Central memory CD8-positive, alpha-beta T cell (primary cell): ENCODE measurements at places on chromosomes 13 and 19.

GRCh38 chr13:45226024-45226423 lies 25.2 kb upstream of the KCTD4 start:
- no peak for DNase-seq
- no peaks in the 10 kb centered on the region for H3K27me3 ChIP-seq
- H3K36me3 ChIP-seq, result peaks cover 4% of the 10 kb centered on the region
- no peak overlapping the region for H3K27ac ChIP-seq

DNA sequence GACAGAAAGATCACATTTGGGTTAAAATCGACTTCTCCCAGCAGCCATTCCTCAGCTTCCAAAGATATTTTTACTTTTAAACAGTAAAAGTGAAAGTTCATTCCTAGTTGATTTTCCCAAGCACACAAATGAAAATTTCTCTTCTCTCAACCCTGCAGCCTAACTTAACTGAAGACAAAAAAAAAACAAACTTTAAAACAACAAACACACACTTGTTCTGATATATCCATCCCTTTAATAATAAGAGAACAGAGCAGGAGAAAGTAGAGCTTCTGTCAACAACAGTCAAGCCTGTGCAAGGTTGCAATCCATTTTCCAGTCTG lies 72.9 kb downstream of the STK24 start:
- peaks cover 17% of the 10 kb centered on the region for H3K36me3 ChIP-seq
- peaks cover 83% of the 10 kb centered on the region for H3K4me1 ChIP-seq
- no peak overlapping the region for H3K27ac ChIP-seq
- H3K27me3 ChIP-seq, result no peaks in the 10 kb centered on the region

DNA sequence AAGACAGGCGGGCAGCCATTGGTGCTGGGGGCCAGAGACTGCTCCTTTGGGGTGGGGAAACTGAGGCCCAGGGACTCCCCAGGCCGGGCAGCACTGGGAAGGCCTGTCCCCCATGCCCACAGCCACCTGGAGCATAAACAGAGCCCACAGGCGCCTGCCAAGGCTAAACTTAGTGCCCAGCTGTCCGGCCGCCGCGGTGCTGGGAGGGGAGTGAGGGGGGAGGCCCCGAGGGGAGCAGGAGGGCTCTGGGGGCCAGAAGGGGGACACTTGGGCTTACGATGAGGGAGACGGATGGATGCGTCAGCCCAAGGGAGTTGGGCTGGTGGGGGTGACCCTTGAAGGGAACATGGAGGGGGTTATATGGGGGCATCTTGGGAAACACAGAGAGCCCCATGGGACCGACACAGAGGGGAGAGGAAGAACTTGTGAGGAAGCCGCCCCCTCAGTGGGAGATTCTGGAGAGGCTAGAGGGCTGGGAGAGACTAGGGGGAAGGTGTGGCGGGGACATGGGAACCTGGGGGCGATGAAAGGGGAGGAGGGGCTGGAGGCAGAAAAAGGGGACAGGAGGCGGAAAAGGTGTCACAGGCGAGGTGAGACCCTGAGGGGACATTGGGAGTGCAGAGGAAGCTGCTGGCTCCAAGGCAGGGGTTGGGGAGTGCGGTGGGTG lies 2.2 kb downstream of the CERS1 start:
- DNase-seq, result no peak
- H3K36me3 ChIP-seq, result peaks cover 5% of the 10 kb centered on the region
- H3K27ac ChIP-seq, result no peak overlapping the region
- peaks cover 17% of the 10 kb centered on the region for H3K4me1 ChIP-seq
- peaks cover 39% of the 10 kb centered on the region for H3K27me3 ChIP-seq

- H3K27me3 ChIP-seq, result peaks cover 12% of the 10 kb centered on the region
- H3K4me1 ChIP-seq, result no peaks in the 10 kb centered on the region
- peaks cover 1% of the 10 kb centered on the region for H3K36me3 ChIP-seq
- H3K27ac ChIP-seq, result no peak overlapping the region
- no peak for DNase-seq
These were observed 412.2 kb upstream of the TSHZ3 start for GRCh38 chr19:31761281-31761913.

DNA sequence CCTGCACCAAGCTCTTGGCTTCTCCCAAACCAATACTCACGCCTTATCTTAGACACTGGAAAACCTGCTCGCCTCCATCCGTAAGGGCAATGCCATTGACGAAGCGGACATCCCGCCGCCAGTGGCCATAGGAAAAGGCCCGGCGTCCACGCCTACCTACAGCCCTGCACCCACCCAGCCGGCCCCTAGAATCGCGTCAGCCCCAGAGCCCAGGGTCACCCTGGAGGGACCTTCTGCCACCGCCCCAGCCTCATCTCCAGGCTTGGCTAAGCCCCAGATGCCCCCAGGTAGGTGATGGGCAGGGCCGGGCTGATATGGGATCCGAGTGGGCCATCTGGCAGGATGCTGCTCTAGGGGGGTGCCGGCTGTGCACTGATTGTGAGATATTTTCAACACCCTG lies 7.4 kb downstream of the CC2D1A start:
- no peaks in the 10 kb centered on the region for H3K4me1 ChIP-seq
- H3K4me3 ChIP-seq, result no peak overlapping the region
- no peak overlapping the region for H3K27ac ChIP-seq

GRCh38 chr19:9862938-9863337 lies 27.8 kb downstream of the PIN1 start:
- H3K27me3 ChIP-seq, result no peaks in the 10 kb centered on the region
- H3K4me1 ChIP-seq, result peaks cover 70% of the 10 kb centered on the region
- peaks cover 7% of the 10 kb centered on the region for H3K36me3 ChIP-seq
- H3K27ac ChIP-seq, result peak overlapping the region; percentile 89
- H3K4me3 ChIP-seq, result peak overlapping the region; percentile 63
- no peak for DNase-seq

DNA sequence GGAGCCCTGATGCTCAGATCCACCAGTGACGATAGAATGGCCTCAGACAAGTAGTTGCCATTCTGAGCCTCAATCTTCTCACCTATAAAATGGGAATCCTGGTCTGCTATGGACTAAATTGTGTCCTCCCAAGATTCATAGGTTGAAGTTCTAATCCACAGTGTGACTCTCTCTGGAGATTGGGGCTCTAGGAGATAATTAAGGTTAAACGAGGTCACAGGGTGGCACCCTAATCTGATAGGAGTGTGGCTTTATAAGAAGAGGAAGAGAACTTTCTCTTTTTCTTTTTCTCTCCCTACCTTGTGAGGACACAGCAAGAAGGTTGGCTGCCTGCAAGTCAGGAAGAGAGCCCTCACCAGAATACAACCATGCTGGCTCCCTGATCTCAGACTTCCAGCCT lies 214.1 kb downstream of the KATNAL1 start:
- H3K27me3 ChIP-seq, result no peaks in the 10 kb centered on the region
- no peak for DNase-seq
- H3K36me3 ChIP-seq, result no peaks in the 10 kb centered on the region

DNA sequence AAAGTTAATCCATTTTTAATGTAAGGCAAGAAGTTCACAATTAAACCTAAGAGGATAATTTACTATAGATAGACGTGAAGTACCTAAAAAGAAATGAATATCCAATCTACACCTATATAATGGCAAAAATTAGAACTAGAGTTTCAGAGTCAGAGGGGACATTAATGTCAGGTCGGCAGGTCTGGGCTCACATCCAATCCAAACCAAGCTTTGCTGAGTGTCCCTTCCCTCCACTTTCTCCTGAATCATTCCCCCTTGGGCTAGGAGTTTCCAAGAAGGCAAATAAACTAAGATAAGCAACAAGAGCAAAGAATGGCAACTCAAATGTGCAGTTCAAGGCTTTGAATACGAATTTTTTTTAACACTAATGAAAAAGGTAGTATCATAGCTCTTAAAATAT lies 2.9 kb downstream of the FLT3 start:
- peaks cover 89% of the 10 kb centered on the region for H3K27me3 ChIP-seq
- no peak overlapping the region for H3K27ac ChIP-seq
- no peak overlapping the region for H3K4me3 ChIP-seq
- no peak for DNase-seq

GRCh38 chr13:69793783-69794453 lies 313.7 kb upstream of the ATXN8OS start:
- DNase-seq, result no peak
- no peaks in the 10 kb centered on the region for H3K36me3 ChIP-seq
- H3K27me3 ChIP-seq, result no peaks in the 10 kb centered on the region
- no peak overlapping the region for H3K4me3 ChIP-seq

DNA sequence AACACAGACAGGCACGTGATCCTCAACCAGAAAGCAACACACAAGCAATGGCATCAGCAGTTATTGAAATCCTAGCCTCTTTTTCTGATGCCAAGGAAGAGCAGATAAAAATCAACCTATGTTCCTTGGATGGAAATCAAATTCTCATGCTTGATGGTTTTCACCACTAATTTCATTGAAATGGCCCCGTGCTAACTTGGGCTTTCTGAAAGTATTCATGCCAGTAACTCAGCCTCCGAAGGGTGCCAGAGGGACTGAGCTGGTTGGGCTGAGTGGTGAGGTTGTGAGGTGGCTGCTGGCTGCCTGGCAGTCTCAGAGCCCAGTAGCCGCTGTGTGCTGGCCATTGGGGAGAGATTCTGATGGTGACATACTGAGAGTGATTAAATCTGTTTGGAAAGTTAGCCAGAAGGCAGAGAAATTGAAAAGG lies 309.3 kb downstream of the DCT start:
- no peaks in the 10 kb centered on the region for H3K36me3 ChIP-seq
- no peak for DNase-seq
- no peaks in the 10 kb centered on the region for H3K4me1 ChIP-seq
- H3K4me3 ChIP-seq, result no peak overlapping the region
- H3K27me3 ChIP-seq, result peaks cover 31% of the 10 kb centered on the region

GRCh38 chr19:46861691-46862502 lies 1.1 kb downstream of the ARHGAP35 start:
- H3K27ac ChIP-seq, result no peak overlapping the region
- no peak for DNase-seq
- H3K36me3 ChIP-seq, result peaks cover 11% of the 10 kb centered on the region
- H3K27me3 ChIP-seq, result no peaks in the 10 kb centered on the region

GRCh38 chr13:30906411-30907051 lies 460 bp downstream of the MEDAG start:
- H3K4me1 ChIP-seq, result no peaks in the 10 kb centered on the region
- no peak for DNase-seq
- peaks cover 67% of the 10 kb centered on the region for H3K27me3 ChIP-seq
- H3K4me3 ChIP-seq, result no peak overlapping the region

DNA sequence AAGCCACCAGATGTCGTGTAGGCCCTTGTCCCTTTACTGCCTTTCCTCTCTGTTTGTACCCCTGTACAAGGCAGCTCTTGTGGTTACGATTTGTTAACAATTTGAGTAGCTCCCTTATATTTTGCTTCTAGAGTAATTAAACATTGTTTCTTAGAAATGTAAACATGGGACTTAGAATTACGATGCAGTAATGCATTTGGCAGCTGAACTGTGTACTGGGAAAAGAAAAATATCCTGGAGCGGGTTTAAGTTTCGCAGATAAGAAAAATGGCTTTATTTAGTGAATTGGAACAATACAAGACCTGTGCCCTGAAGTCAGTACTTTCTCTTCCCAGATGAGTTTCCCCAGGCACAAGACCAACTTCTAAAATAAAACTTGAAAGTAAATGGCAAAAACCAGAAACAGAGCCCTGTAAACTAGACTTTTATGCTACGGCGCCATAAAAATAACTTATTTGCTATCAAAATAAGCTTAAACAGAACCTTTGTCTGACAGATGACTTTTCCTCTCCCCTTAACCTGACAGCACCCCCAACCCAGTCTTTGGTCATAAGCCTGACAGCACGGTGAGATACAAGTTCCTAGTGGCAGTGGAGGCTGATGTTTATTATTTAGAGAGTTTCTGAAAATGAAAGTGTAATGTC lies 63.0 kb downstream of the LRCH1 start:
- H3K4me1 ChIP-seq, result peaks cover 49% of the 10 kb centered on the region
- no peaks in the 10 kb centered on the region for H3K27me3 ChIP-seq
- DNase-seq, result no peak
- H3K36me3 ChIP-seq, result peaks cover 3% of the 10 kb centered on the region

DNA sequence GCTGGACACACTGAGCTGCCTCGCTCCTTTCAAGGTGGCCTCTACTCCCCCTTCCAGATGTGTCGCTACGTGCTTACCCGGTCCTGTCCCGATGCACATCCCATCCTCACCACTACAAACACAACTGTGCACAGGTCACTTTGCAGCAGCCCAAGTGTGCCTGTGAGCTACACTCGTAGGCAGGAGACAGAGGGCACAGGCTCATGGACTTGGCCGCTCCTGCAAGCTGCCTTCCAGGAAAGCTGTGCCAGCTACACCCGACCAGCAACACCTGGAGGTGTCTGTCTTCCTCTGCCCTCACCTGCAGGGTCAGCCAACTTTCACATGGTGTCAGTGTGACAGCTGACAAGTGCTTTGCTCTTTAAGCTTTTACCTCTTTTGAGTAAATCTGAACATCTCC lies 15.4 kb downstream of the CARS2 start:
- no peak for DNase-seq
- peaks cover 32% of the 10 kb centered on the region for H3K36me3 ChIP-seq
- H3K4me3 ChIP-seq, result no peak overlapping the region
- no peaks in the 10 kb centered on the region for H3K27me3 ChIP-seq

GRCh38 chr19:45147835-45148676 lies 12.7 kb downstream of the NKPD1 start:
- H3K36me3 ChIP-seq, result peaks cover 8% of the 10 kb centered on the region
- H3K4me1 ChIP-seq, result peaks cover 24% of the 10 kb centered on the region
- no peaks in the 10 kb centered on the region for H3K27me3 ChIP-seq
- H3K4me3 ChIP-seq, result no peak overlapping the region

GRCh38 chr13:71242201-71242600 lies 624.8 kb downstream of the DACH1 start:
- no peak overlapping the region for H3K27ac ChIP-seq
- no peak for DNase-seq
- H3K27me3 ChIP-seq, result no peaks in the 10 kb centered on the region
- H3K36me3 ChIP-seq, result no peaks in the 10 kb centered on the region
- no peak overlapping the region for H3K4me3 ChIP-seq
- no peaks in the 10 kb centered on the region for H3K4me1 ChIP-seq

DNA sequence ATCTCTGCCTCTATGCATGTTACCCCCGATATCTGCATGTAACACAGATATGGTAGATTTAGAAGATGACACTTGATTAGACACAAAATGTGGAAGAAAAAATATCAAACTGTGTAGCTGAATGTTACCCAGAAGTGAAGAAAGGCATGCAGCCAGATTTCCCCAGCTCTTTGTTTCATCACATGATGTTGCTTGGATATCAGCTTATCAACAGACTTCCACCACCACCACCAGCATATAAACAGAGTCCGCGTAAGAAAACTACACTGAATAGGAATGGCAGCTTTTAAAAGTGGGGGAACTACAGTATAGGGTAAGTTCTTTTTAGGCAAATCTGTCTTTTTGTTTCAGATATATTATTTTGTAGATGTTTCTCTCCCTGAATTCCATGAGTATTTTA lies at the start of gene FAM216B:
FAM216B (plus strand) TSS at position 233 of the 400 bp plus-strand sequence. CDS start 2,484 bp downstream, outside the sequence.
- DNase-seq, result no peak
- H3K4me1 ChIP-seq, result no peaks in the 10 kb centered on the region
- no peak within 1 kb of the TSS for H3K27ac ChIP-seq
- no peak within 1 kb of the TSS for H3K4me3 ChIP-seq

DNA sequence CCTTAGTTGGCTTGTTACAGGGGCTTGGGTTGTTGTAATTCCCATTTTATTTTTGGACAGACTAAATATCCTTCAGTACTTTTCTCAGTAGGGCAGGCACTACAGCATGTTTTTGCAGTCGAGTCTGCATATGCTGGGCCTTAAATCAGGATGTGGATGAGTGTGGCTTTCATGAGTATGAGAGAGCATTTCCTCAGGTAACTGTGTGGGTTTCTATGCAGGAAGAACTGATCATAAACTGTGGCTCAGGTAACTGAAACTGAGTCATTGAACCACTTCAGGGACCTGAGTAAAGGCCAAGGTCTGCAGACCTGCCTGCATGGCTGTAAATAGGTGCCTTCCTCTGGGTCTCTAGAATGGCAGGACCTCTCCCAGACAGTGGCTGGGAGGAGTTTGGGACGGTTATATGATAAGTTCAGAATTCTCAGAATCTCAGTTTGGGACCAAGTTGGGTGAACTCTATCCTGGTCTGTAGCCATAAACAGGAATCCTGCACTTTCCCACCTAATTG lies 112.1 kb downstream of the ZNF737 start:
- H3K27ac ChIP-seq, result no peak overlapping the region
- peaks cover 3% of the 10 kb centered on the region for H3K36me3 ChIP-seq
- H3K27me3 ChIP-seq, result no peaks in the 10 kb centered on the region
- H3K4me3 ChIP-seq, result no peak overlapping the region
- no peak for DNase-seq
